ENCODE measurements at places on chromosomes 11 and 22. TPM values are rescaled to one million over a fixed set of nuclear protein-coding genes. Genes with fewer than 3 reads are reported as not detected.

- H3K4me1 ChIP-seq = peaks cover 11% of the 10 kb centered on the region
- no peak overlapping the region for H3K4me3 ChIP-seq
- no peak for DNase-seq
- H3K36me3 ChIP-seq = no peaks in the 10 kb centered on the region
These were observed 12.7 kb upstream of the SNX32 start for GRCh38 chr11:65821107-65821506.

DNA sequence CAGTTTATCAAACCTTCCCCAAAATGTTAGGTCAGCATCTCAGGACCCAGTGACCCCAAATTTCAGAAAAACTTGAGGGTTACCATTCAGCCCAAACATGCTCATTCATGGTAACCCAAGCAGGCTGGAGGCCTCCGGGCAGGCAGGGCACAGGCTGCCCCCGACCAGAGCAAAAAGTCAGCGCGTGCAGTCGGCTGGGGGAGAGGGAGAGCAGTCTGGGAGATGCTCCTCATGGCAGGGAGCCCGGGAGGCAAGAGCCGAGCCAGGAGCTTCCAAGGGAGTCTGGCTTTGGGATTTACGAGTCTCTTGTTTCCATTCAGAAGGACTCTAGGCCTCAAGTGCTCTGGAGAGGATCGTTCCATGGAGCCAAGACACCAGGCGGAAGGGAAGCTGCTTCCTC is 45.7 kb downstream of the RPUSD4 start:
- DNase-seq = no peak
- H3K4me1 ChIP-seq = no peaks in the 10 kb centered on the region
- H3K27me3 ChIP-seq = no peaks in the 10 kb centered on the region
- H3K36me3 ChIP-seq = no peaks in the 10 kb centered on the region

DNA sequence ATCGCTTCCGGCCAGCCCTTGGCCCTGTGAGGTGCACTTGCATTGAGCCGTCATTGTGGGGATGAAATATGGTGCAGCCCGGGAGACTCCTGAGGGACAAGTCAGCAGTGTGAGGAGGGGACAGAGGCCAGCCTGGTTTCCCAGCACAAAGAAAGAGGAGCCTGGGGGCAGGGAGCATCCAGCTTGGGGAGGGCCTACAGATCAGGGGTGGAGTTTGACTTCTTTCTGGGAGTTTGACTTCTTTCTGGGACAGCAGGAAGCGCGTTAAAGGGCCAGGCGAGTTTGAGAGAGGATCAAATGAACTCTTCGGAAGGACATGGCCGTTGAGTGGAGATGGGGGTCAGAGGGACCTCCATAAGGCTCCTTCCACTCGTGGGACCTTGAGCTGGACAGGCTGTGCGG is 91.9 kb downstream of the LRRC32 start:
- peak overlapping the region; percentile 86 for H3K27ac ChIP-seq
- H3K36me3 ChIP-seq = no peaks in the 10 kb centered on the region
- no peaks in the 10 kb centered on the region for H3K27me3 ChIP-seq
- H3K4me3 ChIP-seq = no peak overlapping the region
- DNase-seq = peak; percentile 61

GRCh38 chr11:111018566-111018965 is 227.0 kb upstream of the POU2AF2 start:
- no peaks in the 10 kb centered on the region for H3K27me3 ChIP-seq
- H3K4me3 ChIP-seq = no peak overlapping the region
- H3K27ac ChIP-seq = peak overlapping the region; percentile 15

The ENDOD1 gene
- 21.5 TPM for total RNA-seq

DNA sequence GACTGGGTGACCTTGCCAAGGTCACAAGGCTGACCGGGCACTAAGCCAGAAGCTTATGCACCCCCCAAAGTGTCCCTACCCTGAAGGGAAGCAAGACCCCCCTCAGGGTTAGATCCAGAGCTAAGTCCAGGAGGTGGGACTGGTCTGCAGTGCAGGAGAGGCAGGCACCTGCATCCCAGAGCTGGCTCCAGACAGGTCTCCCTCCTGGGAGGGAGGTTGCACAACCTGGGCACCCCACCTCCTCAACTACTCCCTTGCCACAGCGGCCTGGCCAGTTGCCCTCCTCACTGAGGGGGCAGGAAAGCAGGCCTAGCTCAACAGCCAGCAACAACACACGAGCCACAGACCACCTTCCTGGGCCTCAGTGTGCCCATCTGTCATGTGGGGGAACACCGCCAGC is 75.0 kb upstream of the TCF20 start:
- no peaks in the 10 kb centered on the region for H3K4me1 ChIP-seq
- no peak overlapping the region for H3K4me3 ChIP-seq
- H3K27me3 ChIP-seq = no peaks in the 10 kb centered on the region
- no peaks in the 10 kb centered on the region for H3K36me3 ChIP-seq
- no peak for DNase-seq

GRCh38 chr11:9571071-9571762 is 2.3 kb upstream of the WEE1 start:
- no peaks in the 10 kb centered on the region for H3K27me3 ChIP-seq
- H3K4me3 ChIP-seq = no peak overlapping the region
- DNase-seq = no peak
- H3K4me1 ChIP-seq = peaks cover 27% of the 10 kb centered on the region

- no peak for DNase-seq
- H3K4me1 ChIP-seq = no peaks in the 10 kb centered on the region
- no peak overlapping the region for H3K4me3 ChIP-seq
- no peak overlapping the region for H3K27ac ChIP-seq
These were observed 1088.2 kb downstream of the TBC1D22A start for GRCh38 chr22:47850644-47851151.

The PKDREJ gene
- total RNA-seq = 1.0 TPM

DNA sequence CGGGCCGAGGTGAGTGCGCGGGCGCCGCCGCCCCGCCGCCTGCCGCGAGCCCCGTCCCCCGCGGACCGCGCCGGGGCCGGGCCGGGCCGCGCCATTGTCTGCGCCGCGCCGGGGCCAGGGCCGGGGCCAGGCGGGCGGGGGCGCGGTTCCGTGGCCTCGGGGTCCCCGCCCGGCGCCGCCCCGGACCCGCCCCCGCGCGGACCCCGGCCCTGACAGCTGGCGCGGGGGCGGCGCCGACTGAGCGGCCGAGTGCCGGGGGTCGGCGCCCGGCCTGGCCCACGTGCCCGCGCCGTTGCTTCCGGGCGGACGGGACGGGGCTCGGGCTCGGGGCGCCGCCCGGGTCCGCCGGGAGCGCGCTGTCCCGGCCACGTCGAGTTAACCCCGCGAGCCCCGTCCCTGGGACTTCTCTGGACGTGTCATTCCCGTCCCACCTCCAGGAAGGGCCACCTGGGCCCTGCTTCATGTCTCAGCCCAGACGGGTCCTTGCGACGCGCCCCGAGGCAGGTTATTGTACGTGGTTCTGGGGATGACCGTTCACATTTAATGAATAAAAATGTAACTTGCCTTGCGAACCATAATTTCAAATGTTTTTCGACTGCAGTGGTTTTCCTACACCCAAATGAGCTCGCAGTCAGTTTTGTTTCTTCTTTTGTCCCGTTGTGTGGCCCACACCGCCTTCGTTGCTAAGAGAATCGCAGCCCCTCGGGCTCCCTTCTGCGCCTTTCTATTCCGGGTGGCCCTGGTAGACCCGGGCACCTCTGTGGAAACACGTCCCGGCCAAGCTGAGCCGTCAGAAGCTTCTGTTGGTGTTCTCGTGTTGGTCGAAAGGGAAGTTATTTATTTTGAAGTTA is 562 bp downstream of the ZBED4 start:
- H3K36me3 ChIP-seq = no peaks in the 10 kb centered on the region
- peak overlapping the region; percentile 77 for H3K4me3 ChIP-seq
- peaks cover 33% of the 10 kb centered on the region for H3K4me1 ChIP-seq
- H3K27me3 ChIP-seq = no peaks in the 10 kb centered on the region
- peak; percentile 39 for DNase-seq

GRCh38 chr11:587978-588380 is 11.7 kb downstream of the PHRF1 start:
- H3K36me3 ChIP-seq = peaks cover 7% of the 10 kb centered on the region
- peak overlapping the region; percentile 55 for H3K27ac ChIP-seq
- peak; percentile 72 for DNase-seq
- no peak overlapping the region for H3K4me3 ChIP-seq

- H3K4me3 ChIP-seq = no peak overlapping the region
- no peaks in the 10 kb centered on the region for H3K36me3 ChIP-seq
- H3K4me1 ChIP-seq = no peaks in the 10 kb centered on the region
These were observed 1456.5 kb downstream of the TBC1D22A start for GRCh38 chr22:48218889-48219420.

- no peaks in the 10 kb centered on the region for H3K4me1 ChIP-seq
- H3K27ac ChIP-seq = no peak overlapping the region
- H3K36me3 ChIP-seq = no peaks in the 10 kb centered on the region
- no peak overlapping the region for H3K4me3 ChIP-seq
- no peaks in the 10 kb centered on the region for H3K27me3 ChIP-seq
- DNase-seq = no peak
These were observed 80.1 kb upstream of the E2F8 start for GRCh38 chr11:19320827-19321226.

GRCh38 chr22:49833340-49834007 is 5.8 kb upstream of the BRD1 start:
- peak overlapping the region; percentile 72 for H3K27ac ChIP-seq
- no peak overlapping the region for H3K4me3 ChIP-seq
- H3K36me3 ChIP-seq = no peaks in the 10 kb centered on the region
- H3K27me3 ChIP-seq = no peaks in the 10 kb centered on the region
- H3K4me1 ChIP-seq = peaks cover 8% of the 10 kb centered on the region
- no peak for DNase-seq

DNA sequence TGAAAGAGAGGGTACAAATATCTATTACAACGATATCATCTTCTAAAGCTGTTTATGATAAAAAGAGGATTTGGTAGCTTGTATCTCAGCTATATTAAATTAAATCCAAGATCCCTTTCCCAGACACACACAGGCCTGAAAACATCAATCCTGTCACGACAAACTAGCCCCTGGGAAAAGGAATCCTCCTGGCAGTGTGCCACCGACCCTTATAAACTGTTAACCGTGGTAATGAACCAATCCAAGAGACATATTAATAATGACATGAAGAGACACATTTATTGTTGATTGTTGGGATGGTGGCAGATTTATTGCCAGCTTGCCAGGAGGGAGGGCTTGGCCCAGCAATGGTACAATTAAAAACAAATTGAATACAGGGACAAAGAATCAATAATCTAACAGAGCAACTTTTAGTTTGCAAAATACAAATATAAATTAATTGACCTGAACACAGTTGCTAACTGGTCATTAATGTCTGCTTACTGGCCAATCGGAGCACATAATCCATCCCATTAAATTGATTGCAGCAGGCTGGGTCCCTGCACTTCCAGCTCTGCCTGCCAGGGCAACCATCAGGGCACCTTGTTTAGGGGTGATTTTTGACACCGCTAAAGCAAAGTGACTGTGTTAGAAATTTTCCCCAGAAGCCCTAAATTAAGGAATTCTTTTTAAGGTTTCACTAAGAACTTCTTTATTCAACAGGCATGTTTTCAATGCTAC is 887.6 kb downstream of the OPCML start:
- H3K27ac ChIP-seq = no peak overlapping the region
- H3K36me3 ChIP-seq = no peaks in the 10 kb centered on the region
- H3K27me3 ChIP-seq = no peaks in the 10 kb centered on the region
- no peaks in the 10 kb centered on the region for H3K4me1 ChIP-seq

The SLC22A25 gene
- total RNA-seq = not detected

DNA sequence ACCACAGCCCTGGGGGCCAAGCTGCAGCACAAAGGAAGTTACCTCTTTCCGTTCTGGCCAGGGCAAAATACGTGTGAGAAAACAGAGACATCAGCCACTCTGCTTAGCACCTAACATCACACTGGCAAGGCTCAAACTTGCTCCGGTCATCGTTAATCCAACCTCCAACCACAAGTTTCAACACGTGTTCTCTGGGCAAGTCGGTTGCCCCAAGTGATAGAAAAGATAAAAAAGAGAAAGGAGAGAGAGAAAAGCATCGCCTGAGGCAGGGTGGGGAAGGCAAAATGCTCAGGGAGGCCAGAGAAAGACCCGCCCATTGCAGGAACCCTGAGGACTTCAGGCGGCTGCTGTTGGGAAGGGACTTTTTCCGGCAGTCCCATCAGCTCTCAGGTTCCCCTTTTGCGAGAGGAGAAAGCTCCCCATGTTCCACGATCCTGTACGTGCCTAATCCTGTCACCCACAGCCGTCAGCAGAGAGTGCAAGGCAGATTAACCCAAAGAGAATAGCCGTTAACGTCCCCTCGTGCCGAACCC is 18.5 kb upstream of the B4GALNT4 start:
- H3K4me3 ChIP-seq = no peak overlapping the region
- H3K36me3 ChIP-seq = no peaks in the 10 kb centered on the region
- H3K4me1 ChIP-seq = peaks cover 33% of the 10 kb centered on the region
- H3K27me3 ChIP-seq = no peaks in the 10 kb centered on the region
- H3K27ac ChIP-seq = no peak overlapping the region

GRCh38 chr22:17964643-17965042 is 59.7 kb downstream of the MICAL3 start:
- H3K4me1 ChIP-seq = no peaks in the 10 kb centered on the region
- H3K27ac ChIP-seq = no peak overlapping the region
- no peaks in the 10 kb centered on the region for H3K36me3 ChIP-seq
- no peak for DNase-seq
- H3K4me3 ChIP-seq = no peak overlapping the region

The RIC3 gene
- 12.4 TPM for total RNA-seq

DNA sequence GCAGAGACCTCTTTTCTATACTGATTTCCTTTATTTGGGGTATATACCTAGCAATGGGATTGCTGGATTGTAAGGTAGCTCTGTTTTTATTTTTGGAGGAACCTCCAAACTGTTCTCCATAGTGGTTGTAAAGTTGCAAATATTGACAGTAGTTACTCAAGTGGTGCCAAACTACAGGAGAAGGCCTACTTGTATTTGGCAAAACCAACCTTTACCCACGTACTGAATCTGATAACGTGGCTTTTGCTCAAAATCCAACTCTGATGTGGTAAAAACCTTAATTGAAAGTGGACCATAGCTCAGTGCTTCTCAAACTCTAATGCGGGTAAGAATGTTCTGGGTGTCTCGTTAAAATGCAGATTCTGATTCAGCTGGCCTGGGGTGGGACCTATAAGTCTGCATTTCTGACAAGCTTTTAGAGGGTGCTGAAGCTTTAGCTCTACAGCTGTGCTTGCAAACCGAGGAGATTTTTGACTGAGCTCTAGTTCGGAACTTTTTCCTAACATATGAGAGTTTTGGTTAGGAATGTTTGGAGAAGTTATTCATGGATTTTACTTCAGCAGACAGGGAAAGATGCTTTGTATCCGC is 69.8 kb downstream of the PACS1 start:
- no peak for DNase-seq
- H3K4me1 ChIP-seq = peaks cover 12% of the 10 kb centered on the region
- H3K4me3 ChIP-seq = no peak overlapping the region
- no peaks in the 10 kb centered on the region for H3K27me3 ChIP-seq
- no peaks in the 10 kb centered on the region for H3K36me3 ChIP-seq

GRCh38 chr11:123303924-123304323 is 108.9 kb upstream of the CLMP start:
- no peak overlapping the region for H3K4me3 ChIP-seq
- H3K27me3 ChIP-seq = peaks cover 2% of the 10 kb centered on the region
- no peak for DNase-seq

The SYT12 gene
- 0.15 TPM for total RNA-seq

The FOLR2 gene
- total RNA-seq = 4.8 TPM

GRCh38 chr11:36399236-36399635 is 103.1 kb downstream of the PRR5L start:
- H3K36me3 ChIP-seq = no peaks in the 10 kb centered on the region
- peaks cover 23% of the 10 kb centered on the region for H3K4me1 ChIP-seq
- no peak overlapping the region for H3K4me3 ChIP-seq
- peak overlapping the region; percentile 58 for H3K27ac ChIP-seq

The ZBTB16 gene
- 110 TPM for total RNA-seq

The OR2D2 gene
- 1.5 TPM for total RNA-seq

The PDE2A gene
- 46.1 TPM for total RNA-seq

GRCh38 chr22:42152661-42153270 is 22.2 kb upstream of the CYP2D6 start:
- peaks cover 7% of the 10 kb centered on the region for H3K36me3 ChIP-seq
- no peak for DNase-seq
- no peaks in the 10 kb centered on the region for H3K27me3 ChIP-seq
- H3K4me3 ChIP-seq = peak overlapping the region; percentile 3
- H3K27ac ChIP-seq = no peak overlapping the region

All from upper lobe of left lung (tissue), 6 donors.